ENCODE measurements at places on chromosomes 16 and 17.

- no peak for DNase-seq
Observed at GRCh38 chr16:49788572-49788971, 67.3 kb downstream of the ZNF423 start.

DNA sequence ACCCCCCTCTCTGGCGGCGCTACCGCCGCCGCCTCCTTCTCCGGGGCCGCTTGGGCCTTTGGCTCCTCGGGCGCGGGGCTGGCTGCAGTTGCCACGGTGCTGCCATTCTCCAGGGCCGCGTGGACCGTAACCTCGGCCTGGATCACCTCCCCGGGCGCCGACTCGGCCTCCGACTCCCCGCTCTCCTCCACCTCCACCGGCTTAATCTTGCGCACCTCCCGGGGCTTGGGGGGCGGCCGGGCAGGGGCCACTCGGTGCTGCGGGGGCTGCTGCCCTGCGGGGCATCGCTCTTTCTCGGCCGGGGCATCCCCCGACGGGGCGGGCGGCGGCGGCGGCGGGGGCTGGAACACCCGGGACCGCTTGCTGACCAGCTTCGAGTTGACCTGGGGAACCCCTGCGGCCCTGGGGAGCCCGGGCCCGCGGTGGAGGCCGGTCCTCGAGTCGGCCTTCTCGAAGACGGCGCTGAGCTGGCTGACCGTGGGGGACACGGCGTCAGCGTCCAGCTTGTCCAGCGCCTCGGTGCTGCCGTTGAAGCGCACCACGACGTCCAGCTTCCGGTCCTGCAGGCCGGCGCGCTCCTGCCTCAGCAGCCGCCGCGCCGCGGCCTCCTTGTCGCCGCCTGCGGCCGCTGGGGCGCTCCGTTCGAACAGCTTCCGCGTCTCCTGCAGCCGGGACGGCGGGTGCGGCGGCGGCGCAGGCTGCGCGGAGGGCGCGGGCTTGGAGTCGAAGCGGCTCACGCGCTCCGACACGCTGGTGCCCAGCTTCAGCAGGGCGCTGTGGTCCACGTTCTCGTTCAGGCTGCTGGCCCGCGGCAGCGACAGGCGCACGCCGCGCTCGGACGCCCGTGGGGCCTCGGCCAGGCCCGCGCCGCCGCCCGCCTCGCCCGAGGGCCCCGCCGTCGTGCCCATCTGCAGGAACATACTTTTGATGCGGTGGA, 792 bp downstream of the PPP1R9B start:
- DNase-seq, result peak; percentile 35

DNA sequence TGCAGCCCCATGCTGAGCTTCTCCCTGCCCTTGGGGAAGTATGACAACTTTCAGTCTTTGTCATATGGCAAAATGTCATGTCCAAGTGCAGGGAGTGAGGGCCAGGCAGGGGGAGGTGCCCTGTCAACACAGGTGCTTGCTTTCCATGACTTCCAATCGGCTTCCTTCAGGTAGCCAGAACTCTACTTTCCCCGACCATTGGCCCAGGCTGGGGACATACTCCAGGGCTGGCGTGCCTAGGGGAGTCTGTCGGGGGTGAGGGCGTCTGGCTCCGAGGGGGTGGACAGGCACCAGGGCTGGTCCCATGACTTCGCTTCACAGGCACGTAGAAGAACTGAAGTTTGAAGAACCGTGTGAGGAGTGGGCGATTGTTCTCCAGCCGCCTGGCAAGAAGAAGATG, 19.8 kb upstream of the PIK3R6 start:
- no peak for DNase-seq

- no peak for DNase-seq
Observed at GRCh38 chr16:86089991-86090390, 191.0 kb downstream of the IRF8 start.

GRCh38 chr16:46711106-46712058, 21.9 kb downstream of the ORC6 start:
- DNase-seq, result no peak

DNA sequence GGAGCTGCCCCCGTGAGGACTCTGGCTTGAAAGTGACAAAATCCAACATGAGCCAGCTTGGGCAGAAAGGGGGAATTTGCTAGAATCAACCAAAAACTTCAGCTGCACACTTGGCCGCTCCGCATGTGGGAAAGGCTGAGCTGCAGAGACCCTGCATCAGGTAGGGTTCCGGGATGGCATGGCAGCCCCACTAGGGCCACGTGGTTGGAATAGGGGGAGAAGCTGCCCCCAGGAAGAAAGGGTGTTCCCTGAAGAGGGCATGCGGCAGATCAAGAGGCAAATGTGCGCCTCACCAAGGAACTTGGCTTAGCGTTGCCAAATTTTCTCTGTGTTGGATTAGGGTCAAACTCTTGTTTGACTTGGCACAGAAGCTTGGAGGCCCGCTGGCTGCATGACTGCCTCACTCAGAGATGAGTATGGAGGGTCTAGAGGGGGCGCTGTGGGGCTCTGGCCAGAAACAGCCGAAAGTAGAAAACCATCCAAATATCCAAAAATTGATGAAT, 29.2 kb upstream of the WFIKKN2 start:
- no peak for DNase-seq

All from stimulated activated CD4-positive, alpha-beta T cell treated with anti-CD3 and anti-CD28 coated beads, TNF-alpha, amount 100 ng/mL, for 1 hour (primary cell).